ENCODE measurements at places on chromosomes 11 and 22.

DNA sequence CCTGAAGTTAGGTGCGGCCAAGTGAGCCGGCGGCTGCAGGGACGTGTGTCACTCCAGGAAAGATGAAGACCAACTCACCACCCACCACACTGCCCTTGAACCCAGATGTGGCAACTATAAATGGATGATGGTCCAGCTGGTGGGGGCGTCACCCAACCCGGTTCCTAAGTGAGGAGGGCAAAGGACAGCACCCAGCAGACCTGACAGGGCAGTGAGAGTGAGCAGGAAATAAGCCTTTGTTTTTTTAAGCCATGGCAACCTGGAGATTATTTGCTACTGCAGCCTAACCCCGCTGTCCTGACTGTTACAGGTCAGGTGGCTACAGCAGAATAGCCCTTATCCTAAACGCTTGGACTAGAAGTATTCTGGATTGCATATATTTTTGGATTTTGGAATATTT, 228.9 kb downstream of the CTTN start:
- DNase-seq = peak; percentile 67

DNA sequence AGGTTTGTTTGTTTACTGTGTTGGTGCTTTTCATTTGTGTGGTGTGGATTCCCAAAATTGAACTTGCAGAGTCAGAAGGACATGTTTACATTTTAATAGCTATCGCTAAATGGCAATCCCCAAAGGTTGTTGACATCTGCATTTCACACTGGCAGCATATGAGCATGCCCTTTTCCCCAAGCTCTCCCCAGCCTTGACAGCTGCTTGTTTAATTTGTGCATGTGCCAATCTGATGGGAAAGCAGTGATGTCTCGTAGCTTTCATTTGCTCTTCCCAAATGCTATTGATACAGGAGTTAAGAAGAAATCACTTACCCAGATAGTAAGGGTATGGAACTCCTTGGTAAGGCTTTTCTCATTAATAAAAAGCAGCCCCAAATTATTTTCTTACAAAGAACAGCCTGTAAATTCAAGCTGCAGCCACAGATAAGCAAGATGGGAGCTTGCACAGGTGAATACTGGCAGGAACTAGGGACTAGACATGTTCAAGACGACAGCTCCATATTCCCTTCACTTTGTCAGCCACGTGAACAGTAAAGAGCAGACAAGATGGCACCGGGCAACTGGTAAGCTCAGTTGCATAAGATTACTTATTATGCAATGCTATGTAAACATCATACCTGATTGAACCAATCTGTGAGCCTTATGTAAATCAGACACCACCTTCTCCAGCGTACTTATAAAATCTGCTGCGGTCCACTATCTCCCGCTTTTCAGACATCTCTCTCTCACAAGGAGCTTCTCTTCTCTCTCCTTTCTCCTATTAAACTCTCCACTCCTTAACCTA, 87.4 kb downstream of the IGLL5 start:
- DNase-seq = no peak

DNA sequence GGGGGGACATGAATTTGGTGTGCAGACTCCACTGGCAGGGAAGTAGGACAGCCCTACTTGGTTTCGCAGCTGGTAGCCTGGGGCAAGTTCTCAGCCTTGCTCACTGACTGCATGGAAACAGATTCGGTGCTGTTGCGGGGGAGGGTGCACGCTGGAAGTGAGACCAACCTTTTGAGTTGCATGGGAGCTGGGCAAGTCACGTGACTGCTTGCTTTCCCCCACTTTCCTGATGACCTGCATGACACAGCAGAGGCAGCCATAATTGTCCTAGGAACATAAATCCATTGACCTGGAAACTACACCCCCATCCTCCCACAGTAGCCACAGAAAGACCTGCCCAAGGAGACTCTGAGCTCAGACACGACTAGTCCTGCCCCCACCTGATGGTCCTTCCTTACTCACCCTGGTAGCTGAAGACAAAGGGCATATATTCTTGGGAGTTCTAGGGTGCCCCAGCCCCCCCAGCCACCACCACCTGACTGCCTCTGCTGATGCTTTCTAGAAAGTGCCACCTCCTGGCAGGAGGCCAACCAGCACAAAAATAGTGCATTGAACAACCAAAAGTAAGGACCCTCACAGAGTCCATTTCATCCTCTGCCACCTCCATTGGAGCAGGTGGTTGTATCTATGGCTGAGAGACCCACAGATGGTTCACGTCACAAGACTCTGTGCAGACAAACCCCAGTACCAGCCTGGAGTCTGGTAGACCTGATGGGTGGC, 4.1 kb upstream of the HBG2 start:
- no peak for DNase-seq

DNA sequence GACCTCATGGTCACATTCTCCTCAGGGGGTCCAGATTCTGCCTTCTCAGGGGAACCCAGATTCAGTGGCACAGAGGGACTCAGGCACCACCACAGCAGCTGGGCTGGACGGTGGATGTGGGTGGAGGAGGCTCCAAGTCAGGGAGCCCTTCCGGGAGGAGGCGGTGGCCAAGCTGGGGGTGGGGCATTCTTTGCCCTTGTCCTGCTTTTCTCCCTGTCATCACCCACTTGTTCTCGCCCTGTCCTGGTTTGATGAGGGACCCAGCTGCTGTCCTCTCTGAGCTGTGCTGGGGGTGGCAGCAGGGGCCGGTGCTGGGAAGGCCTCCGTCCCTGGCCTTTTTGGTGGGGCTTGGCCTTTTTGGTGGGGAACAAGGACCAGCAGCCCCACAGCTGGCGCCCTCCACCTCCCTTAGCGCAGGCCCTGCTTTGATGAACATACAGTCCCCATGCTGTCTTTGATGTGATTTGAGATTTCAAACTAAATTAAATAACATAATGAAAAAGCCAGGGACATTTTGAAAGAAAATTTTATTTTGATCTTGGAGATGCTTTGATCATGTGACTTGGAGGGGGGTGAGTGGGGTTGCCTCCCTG, 1168.2 kb downstream of the BRD1 start:
- no peak for DNase-seq

GRCh38 chr22:27843441-27843840, 41.9 kb upstream of the MN1 start:
- no peak for DNase-seq

DNA sequence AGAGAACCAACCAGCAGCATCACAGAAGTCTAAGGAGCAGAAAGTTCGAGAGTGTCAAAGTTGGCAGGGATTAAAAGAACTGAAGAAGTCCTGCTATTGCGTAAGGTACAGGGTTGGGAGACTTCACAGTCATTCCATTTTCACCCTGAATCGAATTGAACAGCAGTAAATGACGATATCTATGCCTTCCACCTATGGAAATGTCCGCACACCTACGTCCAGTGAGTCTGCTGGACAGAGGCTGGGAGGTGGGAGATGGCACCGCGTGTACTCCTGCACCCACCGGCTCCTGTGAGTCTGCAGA, 116.7 kb downstream of the MICAL3 start:
- no peak for DNase-seq

GRCh38 chr11:65662799-65663638, at the start of gene RELA:
Gene RELA (minus strand): TSS chr11:65662916. CDS start chr11:65662832, 84 bp downstream.
- DNase-seq = peak; percentile 62

GRCh38 chr11:133732109-133732674, 113.1 kb downstream of the SPATA19 start:
- DNase-seq = no peak

DNA sequence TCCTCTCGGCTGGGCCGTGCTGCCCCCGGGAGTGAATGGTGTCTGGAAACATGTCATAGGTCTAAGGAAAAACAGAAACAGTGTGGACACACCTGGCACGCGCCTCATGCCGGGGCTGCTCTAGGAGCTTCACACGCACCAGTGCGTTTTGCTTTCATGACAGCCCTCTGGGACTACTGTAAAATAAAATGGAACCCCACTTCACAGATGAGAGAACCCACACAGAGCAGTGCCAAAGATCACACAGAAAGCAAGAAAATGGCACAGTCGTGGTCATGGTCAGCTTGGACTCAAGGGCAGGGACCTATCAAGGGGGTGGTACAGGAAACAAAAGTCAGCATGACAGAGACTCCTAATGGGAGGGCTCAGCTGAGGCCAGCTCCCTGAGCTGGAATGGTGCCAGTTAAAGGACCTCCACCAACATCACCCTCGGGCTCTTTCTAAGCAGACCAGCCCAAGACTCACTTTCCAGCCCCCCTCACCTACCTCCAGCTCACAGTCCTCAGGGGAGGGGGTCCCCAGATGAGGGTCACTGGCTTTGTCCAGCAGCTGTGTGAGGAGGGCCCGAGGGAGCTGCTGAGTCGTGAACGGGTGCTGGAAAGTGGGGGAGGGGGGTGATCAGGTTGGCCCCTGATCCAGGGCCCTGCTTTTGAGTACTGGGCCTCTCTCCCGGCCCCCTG, 3.3 kb downstream of the MAP4K2 start:
- DNase-seq = no peak

All from DMS153 (cell line).